ENCODE measurements at places on chromosomes 12 and 14.

DNA sequence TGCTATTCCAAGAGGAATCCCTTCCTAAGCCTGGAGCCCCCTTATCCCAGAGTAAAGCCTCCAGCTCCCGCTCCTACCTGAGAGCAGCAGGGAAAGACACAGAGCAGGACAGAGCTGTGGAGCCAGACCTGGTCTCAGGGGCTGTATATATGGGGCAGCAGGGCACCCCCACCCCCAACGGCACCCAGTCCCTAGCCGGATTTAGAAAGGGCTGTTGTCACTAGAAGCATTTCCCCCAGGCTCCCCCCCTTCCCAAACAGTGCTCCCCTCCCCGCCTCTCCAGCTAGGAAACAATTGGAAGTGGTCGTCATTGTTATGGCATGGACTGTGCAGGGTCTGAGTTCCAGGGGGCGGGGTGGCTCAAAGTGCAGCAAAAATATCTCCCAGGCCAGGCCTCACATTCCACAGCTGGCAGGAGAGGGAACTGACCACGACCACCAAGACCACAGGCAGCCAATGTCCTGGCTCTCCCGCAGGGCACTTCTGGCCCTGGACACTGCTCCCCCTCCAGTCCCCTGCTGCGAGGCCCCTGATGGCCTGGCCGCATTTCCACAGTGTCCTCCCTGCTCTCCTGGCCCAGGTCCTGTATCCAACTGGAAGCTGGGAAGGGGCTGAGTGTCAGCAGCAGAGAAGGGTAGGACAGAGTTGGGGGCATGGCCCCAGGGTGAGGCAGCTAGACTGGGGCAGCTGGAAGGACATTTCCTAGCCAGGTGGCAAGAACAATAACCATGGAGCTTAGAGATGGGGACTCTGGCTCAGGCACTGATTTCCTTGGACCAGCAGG is at the start of gene MYH7:
Gene MYH7 (minus strand): TSS at position 118 of the 784 bp plus-strand sequence. CDS start 1,928 bp downstream, outside the sequence.
- DNase-seq = no peak

GRCh38 chr14:46384611-46385010 is 267.0 kb downstream of the RPL10L start:
- no peak for DNase-seq

DNA sequence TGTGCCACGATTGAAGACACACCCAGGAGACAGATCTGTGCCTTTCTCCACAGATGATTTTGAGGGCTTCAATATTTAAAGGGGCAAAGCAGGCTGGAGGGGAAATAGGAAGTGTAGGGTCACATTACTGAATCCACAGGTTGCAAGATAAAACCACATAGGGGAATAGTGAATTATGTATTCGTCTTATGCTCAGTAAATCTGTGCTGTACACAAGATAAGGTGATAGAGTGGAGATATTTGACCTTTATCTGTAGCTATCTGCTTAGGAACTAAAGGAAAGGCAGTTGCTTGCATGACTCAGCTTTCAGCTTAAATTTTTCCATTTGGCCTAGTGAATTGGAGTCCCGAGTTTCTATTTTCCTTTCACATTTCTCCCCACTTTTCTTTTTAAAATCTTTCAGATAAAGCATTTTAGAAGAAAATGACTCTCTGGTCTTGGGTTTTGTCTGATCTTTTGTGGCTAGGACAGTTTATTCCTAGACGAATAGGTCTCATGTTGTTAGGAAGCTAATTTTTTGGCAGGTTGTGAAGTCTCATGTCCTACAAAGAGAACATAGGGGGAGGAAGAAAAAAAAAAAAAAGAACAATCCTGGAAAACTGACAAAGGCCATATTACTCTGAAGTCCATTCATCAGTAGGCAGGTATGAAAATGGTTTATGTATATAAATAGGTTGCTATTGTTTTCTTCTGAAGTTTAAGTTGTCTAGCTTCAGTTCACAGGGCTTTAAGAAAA is 55.4 kb downstream of the FBXO33 start:
- DNase-seq = no peak

- DNase-seq = no peak
Measured at GRCh38 chr12:89040146-89040964, 311.9 kb downstream of the DUSP6 start.

- DNase-seq = peak; percentile 68
Measured at GRCh38 chr12:991350-992333, 619 bp downstream of the ERC1 start.

- DNase-seq = no peak
Measured at GRCh38 chr12:89775063-89775985, 66.7 kb upstream of the ATP2B1 start.

- DNase-seq = peak; percentile 80
Measured at GRCh38 chr12:7142056-7142644, 12.0 kb downstream of the CLSTN3 start.

DNA sequence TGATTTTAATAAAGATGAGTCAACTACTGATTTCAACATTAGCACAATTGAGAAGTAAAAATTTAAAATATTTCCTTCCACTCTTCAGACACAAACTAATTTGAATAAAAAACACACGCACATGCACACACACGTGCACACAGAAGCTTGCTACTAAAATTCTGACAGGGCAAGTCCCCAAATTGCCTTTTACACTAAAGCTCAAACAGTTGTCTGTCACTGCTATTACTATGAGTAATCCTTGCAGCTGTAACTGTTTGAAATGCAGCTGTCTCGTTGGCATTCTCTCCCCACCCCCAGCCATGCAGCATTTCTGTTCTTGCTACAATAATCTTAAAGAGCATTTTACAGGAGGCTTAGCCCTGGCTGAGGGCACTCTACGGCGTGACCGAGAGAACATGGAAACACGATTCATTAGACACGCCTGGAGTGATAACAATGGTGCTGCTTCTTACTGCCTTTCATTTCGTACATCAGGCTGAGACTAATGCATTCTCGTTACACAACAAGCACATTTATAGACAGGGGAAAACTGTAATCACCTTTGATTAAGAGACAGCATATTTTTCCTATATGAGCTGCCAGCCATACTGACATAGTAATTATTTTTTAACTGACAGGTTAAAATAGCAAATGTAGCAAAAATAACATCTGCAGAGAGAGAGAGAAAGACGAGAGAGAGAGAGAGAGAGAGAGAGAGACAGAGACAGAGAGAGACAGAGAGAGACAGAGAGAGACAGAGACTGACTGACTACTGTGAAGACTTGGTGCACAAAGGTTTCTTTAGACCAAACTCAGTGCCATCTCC is 153.8 kb downstream of the MED13L start:
- DNase-seq = peak; percentile 21

DNA sequence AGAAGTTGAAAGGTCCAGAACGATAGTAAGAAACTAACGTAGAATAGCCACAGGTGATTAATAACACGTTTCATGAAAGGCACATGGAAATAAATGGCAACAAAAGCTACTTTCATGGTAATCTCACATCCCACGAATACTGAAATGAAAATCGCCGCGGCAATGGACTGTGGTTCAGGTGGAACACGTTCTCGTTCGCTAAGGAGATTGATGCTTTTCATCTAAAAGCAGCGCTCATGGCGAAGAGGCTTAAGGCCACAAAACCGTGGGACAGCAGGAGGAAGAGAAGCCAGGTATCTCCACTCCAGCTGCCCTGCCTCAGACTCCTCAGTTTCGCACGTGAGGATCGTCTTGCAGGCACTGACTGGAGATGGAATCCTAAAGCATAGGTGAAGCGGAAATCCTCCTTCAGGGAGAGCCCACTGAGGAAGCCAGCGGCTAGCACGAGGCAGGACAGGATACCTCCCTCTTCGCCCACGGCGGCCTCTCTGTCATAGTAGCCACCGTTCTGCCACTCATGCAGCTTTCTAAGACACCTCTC is 696 bp upstream of the GPHN start:
- no peak for DNase-seq

DNA sequence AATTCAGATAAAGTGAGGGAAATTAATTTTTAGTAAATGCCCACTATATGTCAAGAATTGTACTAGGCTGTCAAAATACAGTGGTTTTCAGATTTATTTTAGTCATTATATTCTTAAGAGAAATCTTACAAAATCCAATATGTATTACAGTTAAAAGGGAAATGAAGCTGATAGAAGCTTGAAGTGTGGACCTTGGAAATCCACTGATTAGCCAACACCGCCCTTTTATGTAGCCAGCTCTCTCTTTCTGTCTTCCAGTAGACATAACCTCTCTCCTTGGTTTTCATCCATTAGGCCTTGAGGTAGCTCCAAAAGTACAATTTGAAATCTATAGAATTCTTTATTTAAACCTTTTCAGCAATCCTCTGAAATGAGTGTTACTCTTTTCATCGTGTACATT is 63.2 kb downstream of the USP15 start:
- no peak for DNase-seq

GRCh38 chr14:59284059-59284458 is 95.6 kb downstream of the DAAM1 start:
- no peak for DNase-seq

DNA sequence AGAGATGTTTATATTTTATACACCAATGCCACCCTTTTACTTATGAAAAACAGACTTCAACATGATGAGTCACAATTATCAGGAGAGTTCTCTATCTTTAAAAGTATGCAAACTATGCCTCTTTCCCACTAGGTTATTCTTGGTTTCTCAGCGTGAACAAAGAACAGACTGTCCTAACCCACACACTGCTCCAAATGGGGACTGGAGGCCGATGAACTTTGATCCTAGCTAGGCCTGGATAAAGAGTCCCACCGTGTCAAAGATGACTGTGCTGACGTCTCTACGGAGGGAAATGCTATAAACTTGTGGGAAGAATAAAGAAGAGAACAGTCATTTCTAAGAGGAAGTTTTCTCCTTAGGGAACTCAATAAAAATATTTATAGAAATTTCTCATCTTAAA is 160.1 kb downstream of the EPS8 start:
- peak; percentile 36 for DNase-seq

DNA sequence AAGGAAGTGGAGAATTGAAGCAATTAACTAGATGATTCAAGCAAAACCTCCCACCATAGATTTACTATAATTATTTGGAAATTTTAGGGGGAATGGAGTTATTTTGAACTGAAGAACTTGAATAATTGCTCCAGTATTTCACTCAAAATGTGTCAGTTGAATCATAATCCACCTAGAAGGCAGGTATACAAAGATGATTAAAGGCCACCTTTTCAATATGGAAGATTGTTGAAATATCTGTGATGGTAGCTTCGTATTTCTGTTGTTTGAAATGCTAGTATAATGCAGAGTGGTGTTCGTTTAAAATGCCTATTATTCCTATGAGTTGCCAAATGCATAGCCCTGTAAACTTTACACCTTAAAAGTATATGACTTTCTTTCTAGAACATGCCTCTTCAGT is 3.1 kb downstream of the HMGA2 start:
- no peak for DNase-seq

- no peak for DNase-seq
Measured at GRCh38 chr12:67765776-67766766, 117.5 kb downstream of the DYRK2 start.

DNA sequence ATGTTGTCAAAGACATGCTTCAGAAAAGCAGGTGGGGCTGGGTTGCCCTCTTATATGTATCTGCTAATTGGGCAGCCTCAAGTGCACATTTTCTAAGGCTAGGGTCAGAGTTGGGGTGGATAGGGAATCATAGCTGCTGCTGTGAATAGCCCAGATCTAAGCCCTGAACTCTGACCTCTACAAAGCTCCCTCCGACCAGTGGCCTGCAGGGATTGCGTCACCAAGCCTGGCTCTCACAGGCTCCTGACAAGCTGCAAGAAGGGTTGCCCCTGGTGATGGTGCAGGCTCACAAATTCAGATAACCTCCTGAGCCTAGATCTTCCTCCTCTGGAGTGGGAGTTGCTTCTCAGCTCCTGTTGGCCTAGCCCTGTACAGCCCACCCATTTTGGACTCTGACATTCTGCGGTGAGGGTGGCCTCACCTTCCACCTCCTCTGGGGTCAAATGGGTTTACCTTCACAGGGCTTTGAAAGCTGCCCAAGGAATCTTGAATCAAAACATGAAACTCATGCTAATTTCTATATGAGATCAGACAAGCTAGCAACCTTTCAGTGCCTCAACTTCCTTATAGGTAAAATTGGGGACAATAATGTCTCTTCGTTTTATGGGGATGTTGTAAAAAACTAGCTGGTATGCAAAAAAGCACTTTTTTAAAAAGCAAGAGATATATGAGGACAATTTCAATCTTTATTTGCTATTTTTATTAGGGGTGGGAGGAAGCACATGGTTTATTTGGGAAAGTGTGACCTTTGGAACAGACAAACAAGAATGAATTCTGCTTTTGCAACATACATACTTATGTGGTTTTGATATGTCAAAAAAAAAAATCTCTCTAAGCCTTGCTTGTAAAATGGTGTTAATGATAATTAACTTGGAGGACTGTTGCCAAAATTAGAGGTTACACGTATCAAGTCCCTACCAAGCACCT is 4.9 kb upstream of the SUSD6 start:
- no peak for DNase-seq

- DNase-seq = no peak
Measured at GRCh38 chr14:21703357-21704326, 30.0 kb upstream of the OR4E1 start.

DNA sequence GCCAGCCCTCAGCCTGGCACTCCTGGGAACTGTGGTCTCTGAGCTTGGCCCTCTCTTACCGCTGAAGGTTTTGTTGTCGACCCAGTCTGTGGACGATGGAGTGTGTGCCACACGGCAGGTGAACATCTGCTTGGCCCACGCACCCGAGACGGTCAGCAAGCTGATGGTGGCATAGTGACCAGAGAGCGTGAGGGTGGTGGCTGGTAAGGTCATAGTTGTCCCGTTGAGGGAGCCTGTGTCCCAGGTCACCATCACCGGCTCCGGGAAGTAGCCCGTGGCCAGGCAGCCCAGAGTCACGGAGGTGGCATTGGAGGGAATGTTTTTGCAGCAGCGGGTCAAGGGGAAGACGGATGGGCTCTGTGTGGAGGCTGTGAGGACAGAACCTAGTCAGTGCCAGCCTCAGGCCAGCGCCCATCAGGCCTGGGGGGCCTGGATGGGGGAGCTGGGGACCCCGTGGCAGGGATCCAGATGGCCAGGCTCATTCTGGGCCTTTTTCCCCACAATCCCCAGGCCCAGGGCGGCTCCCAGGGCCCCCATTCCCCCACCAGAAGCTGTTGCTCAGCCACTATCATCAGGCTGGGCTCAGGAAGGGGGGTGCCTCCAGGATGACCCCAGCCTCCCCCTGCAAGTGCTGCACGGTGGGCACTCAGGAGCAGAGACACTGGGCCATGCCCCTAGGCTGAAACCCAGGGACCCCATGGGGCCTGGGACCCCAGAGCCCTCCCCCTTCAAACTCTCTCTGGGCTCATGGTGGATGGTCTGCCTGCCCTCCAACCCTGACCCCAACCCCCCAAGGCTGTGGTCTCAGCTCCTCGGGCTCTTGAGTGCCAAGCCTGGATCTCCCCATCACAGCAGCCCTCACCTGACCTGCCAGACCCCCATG is 75.2 kb downstream of the TMEM121 start:
- DNase-seq = no peak
